ENCODE measurements at places on chromosomes 7 and 10.

GRCh38 chr7:83119026-83119382 is 43.7 kb downstream of the PCLO start:
- no peak for DNase-seq

DNA sequence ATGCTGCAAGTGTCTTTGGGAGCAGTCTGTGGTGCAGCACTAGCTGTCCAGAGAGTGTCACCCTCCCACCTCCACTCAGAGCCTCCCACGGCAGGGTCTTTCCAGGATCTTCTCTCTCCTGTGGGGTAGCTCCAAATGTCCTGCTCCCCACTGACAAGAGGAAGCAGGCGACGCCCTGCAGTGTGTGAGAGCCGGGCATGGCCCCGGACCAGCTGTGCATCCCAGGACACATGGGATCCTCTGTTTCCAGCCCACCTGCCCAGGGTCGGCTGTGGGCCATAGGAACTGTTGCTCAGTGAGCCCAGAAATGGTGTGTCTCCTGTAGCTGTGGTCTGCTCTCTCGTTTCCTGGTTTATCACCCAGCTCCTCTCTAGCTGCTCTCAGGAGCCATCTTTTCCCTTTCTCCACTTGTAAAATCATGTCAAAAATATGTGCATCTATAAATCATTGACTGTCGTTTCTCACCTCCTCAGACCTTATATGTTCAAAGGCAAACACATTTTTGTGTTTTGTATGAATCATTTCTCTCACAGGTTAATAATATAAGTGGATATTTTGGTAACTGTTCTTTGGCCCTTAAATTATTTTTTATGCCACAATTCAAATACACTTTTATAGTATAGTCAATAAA is 74.9 kb downstream of the VWC2 start:
- DNase-seq, result no peak

GRCh38 chr10:3278771-3279170 is 106.2 kb upstream of the PITRM1 start:
- DNase-seq, result no peak

DNA sequence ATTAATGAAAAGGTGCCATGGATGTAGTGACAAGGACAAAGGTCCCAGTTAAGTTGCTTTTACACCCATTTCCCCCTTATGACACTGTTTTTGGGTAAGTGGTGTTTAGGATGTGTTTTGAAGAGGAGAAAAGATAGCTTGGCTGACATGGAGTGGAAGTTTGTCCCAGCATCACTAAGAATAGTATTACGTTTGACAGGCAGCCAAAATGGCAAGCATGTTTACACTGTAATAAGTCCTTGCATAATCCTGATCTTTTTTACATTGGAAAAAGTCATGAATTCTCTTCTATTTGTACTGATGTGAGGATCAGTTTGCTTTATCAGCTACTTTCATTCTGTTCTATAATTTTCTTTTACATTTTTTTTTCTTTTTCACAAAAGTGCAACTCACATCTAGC is 137.8 kb downstream of the CHRM2 start:
- DNase-seq, result no peak

- DNase-seq, result no peak
Observed at GRCh38 chr10:128873411-128874054, 593.5 kb upstream of the MGMT start.

DNA sequence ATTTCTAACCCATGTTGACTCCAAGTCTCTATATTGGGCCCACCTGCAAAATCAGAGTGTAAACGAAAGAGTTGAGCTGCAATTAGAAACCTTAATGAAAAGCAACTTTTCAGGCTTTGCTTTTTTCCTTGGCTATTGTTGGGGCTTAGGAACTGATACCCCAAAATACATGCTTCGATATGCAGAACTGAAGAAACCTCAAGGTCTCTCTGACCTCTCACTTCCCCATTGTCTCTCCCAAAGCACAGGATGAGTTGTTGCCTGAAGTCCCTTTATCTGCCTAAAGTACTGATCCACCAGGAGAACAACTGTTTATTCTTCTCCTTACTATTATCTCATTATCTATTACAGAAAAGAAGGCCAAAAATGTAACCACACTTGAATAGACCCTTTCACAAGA is 666.0 kb upstream of the LRRTM3 start:
- DNase-seq, result no peak

GRCh38 chr10:69786791-69787190 is 14.9 kb upstream of the COL13A1 start:
- no peak for DNase-seq

GRCh38 chr10:15254808-15255648 is 86.5 kb upstream of the NMT2 start:
- peak; percentile 46 for DNase-seq

DNA sequence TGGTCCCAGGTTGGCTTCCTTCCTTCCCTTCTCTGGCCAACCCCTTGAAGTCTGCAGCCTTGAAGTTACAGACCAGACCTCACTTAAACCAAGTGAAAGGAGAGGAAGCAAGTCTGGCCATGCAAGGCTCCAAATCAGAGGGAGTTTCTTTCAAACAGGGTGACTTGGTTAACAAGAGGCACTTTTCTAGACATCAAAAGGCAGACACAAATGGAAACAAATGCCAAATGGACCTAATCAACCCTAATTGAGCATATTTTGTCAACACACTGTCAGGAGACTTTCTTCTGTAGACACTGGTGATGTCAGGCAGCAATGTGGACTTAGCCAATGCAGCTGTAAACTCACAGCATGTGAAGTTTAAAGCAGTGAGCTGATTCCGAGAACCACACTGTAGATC is 282.7 kb upstream of the FZD8 start:
- DNase-seq, result no peak

GRCh38 chr7:38863601-38864291 is 45.2 kb downstream of the VPS41 start:
- peak; percentile 47 for DNase-seq

GRCh38 chr10:75403144-75403938 is 1.8 kb upstream of the ZNF503 start:
- peak; percentile 37 for DNase-seq

DNA sequence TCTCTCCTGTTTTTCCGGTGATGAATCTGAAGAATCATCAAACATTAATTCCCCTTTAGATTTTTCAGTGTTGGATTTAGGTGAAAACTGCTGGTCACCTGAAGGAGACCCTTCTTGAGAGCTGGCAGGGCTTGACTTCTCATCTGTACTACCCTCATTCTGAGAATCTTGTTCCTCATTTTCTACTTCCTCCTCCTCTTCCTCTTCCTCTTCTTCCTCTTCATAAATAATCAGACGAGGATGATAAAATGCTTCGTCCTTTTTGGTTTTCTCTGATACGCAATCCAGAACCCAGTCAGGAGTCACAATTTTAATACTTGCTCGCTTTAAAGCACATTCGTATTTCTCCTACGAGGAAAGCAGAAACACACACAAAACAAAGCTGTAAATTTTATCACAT is 26.9 kb downstream of the PAXIP1 start:
- DNase-seq, result no peak

DNA sequence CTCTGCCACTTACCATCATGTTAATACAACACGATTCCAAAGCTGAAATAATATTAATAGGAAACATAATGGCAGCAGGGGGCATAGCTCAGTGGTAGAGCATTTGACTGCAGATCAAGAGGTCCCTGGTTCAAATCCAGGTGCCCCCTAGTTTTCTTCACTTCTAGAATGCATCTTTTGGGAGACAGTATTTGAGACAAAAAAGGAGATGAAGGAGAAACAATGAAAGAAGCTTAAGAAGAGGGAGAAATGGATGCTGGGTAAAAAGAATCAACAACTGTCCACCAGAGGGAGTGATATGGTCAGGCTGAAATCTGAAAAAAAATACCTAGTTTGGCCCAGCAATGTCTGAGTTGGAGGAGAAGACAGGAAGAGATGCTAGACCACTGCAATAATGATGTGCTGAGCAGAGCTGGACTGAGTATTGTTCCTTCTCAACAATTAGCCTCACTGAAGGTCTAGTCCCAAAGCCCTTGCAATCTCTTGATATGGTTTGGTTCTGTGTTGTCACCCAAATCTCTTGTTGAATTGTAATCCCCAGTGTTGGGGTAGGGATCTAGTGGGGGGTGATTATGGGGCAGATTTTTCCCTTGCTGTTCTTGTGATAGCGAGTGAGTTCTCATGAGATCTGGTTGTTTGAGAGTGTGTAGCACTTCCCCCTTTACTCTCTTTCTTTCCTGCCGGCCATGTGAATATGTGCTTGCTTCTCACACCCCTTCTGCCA is 48.3 kb downstream of the ZNF783 start:
- peak; percentile 57 for DNase-seq

- no peak for DNase-seq
Observed at GRCh38 chr10:635088-635861, 54.2 kb downstream of the DIP2C start.

DNA sequence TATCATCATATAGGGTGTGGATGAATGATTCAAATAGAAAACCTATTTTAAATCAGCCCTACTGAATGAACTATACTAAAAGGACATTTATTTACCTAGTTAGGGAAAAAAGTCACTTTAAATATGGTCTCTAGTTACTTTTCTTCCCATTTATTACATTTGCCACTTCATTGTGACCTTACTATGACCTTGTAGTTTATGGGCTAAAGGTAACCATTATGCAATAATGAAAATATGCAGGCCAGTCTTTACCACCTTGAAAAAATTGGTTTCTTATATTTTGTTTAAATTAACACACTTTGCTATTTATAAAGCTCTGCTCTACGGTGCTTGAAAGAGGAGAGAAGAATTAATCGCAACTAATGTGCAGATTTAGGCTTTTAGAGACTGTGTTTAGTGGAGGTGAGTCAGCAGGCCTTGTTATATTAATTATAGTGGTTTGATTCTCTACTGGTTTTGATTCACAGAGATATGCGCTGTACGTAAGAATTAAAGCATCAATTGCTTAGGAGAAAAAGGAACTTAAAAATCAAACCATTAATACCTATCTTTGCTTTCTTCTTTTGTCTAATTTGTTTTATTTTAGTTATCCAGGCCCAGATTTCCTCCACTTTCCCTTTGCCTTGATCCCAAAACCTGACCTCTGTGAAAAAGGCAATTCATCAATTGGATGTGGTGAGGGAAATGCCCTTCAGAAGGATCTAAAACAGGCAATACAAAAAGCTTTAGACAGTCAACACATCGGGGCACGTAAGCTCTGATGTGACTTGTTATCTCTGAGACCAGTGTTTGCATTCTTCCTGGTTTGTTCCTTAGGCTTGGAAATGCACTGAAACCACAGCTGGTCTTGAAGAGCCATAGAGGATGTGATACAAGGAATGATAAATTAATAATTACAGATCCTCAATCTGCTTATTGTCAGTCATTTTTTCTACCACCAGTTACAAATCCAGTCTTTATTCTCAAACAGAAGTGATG is 141.2 kb upstream of the HDAC9 start:
- DNase-seq, result no peak

- DNase-seq, result peak; percentile 35
Observed at GRCh38 chr7:124152859-124153692, 120.2 kb upstream of the TMEM229A start.

DNA sequence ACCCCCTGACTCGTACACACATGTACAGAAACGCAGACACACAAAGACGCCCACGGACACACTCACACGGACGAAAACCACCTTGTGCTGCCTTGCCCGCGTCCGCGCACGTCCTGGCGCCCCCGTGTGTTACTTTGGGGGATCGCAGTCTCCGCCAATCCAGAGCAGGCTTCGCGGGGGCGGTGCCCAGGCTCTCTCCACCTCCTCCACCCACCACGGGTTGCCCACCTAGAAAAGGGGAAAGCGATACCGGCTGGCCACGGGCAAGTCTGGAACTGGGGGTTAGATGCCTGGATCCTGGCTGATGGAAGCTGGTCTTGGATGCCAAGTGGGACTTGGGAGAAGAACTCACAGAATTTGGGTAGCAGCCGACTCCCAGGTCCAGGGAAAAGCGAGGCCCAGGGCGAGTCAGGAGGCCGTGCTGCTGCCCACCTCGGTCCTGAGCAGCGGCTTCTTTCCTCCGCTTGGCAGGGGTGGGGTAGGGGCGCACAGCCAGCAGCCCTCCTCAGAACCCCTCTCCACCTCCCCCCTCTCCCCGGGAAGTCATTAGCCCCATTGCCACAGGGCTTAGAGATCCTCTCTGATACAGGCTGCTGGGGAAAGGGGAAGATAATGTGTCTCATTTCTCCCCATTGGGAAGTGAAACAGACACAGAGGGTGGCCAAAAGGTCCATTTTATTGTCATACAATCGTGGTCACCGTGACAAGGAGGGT is 4.6 kb upstream of the VGF start:
- peak; percentile 61 for DNase-seq

DNA sequence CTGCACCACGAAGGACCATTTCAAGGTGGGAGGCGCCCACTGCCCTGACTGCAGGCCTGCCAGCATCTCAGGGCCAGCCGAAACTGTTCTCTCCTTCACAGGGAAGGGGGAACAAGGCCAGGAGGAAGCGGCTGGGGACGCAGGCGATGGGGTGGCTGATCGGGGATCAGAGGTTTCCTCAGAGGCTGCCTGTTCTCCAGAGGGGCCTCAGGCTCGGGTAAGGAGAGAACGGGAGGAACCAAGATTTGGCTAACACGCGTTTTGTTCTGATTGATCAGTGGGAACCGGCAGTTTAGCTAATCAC is 87.9 kb downstream of the DIP2C start:
- DNase-seq, result no peak

GRCh38 chr7:87448388-87448787 is 27.1 kb downstream of the ABCB4 start:
- no peak for DNase-seq

DNA sequence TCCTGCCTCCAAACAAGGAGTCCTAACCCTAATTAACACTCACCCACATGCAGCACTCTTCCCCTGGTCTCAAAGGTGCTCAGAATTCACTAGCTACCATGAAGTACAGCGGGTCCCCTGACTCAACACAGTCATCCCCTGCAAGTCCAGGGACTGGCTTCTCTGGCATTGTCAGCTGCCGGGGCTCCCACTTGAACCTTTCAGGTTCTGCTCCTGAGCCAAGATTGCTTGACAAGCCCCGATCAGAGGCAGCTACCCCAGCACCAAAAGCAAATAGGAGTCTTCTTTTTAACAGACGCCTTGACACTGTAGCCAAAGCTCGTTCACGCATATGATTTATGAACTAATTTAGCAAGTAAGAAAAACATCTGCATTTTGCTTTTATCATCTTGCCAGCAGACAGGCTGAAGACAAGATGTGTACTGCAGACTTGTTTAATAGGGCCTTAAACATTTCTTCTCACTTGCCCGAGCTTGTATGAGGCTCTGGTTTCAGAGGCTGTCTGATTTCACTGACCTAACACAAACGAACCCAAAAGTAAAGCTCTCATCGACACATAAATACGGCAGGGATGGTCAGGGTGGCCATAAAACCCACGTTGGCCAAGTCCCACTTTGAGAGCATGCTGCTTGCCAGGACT is 67.6 kb upstream of the ADAM12 start:
- no peak for DNase-seq

DNA sequence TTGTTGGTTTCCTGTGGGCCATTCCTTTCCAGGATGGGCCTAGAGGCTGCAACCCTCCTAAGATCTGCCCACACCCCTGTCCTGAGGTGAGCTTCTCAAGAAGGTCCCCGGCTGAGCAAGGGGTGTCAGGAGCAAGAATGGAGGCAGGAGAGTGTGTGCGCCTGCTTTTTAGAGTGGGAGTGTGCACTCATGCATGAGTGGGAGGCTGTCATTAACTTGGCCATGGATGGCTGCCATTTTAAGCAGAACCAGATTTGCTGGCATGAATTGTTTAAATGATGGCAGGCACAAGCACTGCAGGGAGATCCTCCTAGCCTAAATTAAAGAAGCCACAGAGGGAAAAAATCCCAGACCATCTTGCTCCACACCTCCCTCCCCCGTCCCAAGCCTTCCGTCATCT is 2.9 kb upstream of the SGPL1 start:
- DNase-seq, result no peak
